ENCODE measurements at places on chromosomes 1 and 21.

- DNase-seq: no peak
Measured at GRCh38 chr21:24014381-24014780, 1592.9 kb downstream of the MRPL39 start.

- no peak for DNase-seq
Measured at GRCh38 chr1:186682736-186683135, 2.5 kb upstream of the PTGS2 start.

- no peak for DNase-seq
Measured at GRCh38 chr1:110800079-110800478, 72.9 kb upstream of the CD53 start.

DNA sequence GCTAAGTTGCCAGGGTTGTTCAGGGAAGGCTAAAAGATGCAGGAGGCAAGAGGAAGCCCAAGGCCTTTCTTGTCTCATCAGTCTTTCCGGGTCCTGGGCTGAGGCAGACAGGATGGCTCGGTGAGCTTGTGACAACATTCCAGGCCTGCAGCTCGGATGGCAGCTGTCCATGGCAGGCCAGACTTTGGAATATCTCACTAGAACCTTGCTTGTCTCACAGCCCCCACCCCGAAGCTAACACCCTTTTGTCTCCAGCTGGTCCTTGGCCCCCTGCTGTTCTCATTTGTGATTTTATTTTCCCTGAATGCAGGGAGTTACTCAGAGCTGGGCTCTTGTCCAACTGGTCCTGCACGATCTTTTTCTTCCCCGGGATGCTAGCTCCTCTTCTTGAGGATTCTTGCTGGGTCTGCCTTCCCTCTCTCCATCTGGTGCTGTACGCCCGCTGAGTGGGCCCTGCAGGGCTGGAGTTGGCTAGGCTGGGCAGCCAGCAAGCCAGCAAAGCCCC lies 477.2 kb upstream of the CAMK1G start:
- no peak for DNase-seq

DNA sequence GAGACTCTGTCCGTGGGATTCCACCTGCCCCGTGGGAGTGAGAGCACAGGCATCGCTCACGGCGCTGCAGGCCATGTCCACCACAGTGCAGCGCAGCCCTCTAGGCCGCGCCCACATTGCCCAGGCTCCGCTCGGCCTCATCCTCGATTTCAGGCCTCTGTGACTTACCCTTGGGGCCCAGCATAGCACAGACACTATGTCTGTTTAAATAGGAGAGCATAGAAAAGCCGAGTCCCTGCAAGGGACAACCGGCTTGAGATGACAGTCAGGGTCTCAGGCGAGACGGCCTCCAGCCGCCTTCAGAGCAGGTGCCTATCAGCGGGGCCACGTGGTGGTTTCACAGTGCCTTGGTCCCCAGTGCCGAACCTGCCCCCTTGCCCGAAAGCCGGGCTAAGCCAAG lies 56.9 kb upstream of the POFUT2 start:
- DNase-seq: no peak

DNA sequence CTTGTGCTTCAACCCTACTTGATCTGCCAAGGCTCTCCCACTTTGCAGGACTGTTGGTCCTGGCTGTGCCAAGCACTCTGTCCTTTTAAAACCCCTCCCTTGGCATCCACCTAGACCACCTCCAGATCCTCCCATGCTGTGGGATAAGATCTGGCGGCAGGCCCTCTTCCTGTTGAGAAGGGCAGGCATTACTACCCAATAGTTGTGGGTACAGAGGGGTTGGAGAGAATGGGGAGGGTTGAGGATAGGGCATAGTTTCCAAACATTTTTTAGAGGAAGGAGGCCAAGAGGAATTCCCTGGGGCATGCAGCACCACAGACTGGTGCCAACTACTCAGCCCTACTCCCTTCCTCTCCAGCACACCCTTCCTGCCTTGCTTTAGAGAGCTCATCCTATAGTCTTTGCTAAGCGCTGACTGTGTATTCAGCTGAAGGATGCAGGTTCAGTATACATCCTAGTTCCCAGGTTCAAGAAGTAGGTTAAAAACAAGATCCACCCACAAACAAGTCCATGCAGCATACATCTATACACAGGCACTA lies 70.7 kb downstream of the TRABD2B start:
- DNase-seq: no peak

GRCh38 chr1:175803413-175803812 lies 60.0 kb upstream of the TNR start:
- DNase-seq: no peak

GRCh38 chr1:229169399-229169798 lies 101.5 kb upstream of the RAB4A start:
- no peak for DNase-seq

GRCh38 chr1:157495285-157495684 lies 57.0 kb downstream of the FCRL5 start:
- no peak for DNase-seq

Data from neuronal stem cell (in vitro differentiated cells).